MM.1S (cell line): ENCODE measurements at places on chromosomes 1 and 21.
A peak's percentile ranks its signal among the peaks of the same experiment; 100 is the strongest.

GRCh38 chr1:17190010-17190995, 14.6 kb upstream of the PADI1 start:
- no peak for DNase-seq

DNA sequence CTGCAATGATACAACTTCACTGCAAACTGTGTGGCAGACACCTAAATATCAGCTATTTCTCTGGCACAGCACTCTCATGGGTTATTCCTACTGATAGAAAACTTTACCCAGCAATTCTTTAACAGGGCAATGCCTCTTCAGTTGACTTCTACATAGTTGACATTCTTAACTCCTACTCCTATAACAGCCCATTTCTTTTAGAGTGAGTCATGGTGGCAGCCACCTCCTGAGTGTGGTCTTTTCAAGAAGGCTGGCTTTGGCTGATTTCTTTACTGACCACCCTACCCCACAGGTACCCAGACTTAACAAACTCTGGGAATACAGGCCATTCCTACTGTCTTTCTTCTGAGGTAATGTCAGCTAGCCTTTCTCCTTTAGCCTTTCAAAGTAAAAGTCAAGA, 805.8 kb upstream of the ADGRL2 start:
- no peak for DNase-seq

GRCh38 chr1:102952400-102952799, 155.9 kb downstream of the COL11A1 start:
- no peak for DNase-seq

GRCh38 chr1:3822421-3822820, 26.1 kb upstream of the LRRC47 start:
- no peak for DNase-seq

- no peak for DNase-seq
Measured at GRCh38 chr1:248627971-248628844, 6.7 kb downstream of the OR2T11 start.

DNA sequence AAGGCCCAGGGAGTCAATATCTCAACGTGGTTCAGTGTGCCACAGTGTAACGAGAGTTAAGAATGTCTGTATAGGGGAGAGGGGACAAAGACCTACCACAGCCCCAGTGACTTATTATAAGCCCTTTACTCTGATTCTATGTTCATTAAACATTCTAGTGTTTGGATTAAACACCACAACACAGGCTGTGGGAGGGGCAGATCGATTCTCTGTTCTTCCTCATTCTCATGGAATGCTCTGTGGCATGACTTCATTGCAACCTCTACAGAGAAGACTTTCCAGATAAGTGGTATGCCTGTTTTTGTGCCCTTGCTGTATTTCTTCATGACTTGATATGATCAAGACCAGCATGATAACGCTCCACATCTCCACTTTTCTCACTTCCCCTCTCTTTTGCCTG, 39.0 kb upstream of the CD5L start:
- DNase-seq, result no peak

DNA sequence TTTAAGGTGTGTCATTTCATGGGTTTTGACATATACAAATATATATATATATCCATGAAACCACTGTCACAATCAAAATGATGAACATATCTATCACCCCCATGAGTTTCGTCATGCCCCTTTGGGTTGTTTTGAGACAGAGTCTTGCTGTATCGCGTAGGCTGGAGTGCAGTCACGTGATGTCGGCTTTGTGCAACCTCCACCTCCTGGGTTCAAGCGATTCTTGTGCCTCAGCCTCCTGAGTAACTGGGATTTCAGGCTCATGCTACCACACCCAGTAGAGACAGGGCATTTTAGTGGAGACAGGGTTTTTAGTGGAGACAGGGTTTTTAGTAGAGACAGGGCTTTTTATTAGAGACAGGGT, 8.0 kb downstream of the HJV start:
- no peak for DNase-seq

DNA sequence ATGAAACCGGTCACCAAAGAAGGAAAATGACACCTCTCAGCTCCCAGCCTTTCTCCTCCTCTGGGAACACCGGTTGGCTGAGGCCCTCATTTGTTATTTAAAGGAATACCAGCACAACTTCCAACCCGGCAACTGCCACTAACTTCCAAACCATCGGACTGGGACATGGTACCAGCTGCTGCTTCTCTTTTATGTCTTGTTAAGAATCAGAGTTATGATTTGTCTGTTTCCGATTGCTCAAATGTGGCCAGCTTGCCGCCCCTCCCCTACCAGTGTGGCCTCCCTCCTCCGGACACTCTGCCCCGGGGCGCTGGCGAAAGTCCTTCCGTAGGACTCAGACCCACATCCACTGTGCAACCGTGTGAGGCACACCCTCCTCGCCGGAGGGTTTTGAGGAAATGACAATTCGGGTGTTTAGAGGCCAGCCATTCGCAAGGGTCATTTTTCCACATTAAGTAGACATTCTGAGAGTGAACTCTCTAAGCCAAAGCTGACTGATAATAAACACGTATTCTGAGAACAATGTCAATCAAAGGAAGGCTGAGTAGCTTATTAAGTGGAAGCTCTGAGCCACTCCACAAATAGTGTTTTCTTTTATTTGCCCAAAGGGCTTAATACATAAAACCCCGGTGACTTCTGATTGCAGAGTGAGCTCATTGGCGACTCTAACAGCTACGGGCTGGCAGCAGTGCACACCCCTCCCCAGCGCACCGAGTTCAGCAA, 5.5 kb downstream of the RIPK4 start:
- DNase-seq, result no peak

- no peak for DNase-seq
Measured at GRCh38 chr1:36625253-36625934, 142.7 kb upstream of the CSF3R start.

DNA sequence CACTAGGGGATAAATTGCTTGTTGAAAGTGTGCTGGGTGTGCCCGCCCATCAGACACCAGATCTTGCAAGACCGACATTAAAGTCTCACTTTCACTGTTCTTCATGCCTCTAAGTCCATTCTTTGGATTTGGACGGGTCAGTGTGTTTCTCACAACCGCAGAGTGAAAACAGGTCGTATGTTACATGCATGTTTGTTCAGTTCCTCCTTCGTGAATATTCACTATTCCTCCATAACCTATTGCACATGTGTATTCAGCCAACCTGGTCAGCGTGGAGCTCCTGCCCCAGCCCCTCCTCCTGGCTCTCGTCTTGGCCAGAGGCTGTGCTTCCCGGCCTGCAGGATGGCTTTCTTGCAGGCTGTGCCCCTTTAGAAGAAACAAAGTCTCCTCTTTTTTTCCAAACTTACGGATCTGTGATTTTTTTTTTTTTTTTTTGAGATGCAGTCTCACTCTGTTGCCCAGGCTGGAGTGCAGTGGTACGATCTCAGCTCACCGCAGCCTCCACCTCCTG, 2.2 kb upstream of the KRTAP10-6 start:
- no peak for DNase-seq

DNA sequence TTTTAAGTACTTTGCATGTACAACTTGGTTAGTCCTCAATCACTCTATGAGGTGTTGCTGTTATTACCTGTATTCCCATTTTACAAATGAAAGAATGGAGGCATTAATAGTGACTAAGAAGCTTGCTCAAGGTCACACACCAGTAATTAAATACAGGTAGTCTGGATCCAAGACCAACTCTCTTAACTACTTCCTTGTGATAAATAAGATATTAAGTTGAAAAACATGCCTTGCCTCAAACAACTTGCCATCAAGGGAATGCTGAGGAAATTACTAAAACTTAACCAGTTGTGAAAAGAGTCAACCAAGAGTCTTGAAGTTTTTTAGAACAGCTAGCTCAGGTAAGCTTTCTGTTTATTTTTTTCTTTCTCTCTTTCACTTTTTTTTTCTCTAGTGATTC, 21.0 kb upstream of the LAMC1 start:
- no peak for DNase-seq

DNA sequence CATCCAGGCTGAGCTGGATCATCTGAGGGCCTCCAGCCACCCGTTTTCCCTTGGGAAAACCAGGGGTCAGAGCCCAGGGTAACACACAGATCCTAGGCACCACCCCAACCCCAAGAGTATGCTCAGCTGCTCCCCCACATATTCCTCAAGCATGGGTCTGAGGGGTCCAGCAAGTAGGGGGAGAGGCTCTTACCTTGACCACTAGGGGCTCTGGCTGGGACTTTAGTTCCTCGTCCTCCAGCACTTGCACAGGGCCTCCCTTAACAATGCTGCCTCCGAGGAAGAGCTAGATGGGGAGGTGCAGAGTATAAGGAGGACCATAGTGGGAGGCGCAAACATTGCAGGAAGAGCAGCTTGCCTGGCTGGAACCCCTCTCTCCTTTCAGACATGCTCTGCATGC, 7.5 kb downstream of the SELENBP1 start:
- no peak for DNase-seq

DNA sequence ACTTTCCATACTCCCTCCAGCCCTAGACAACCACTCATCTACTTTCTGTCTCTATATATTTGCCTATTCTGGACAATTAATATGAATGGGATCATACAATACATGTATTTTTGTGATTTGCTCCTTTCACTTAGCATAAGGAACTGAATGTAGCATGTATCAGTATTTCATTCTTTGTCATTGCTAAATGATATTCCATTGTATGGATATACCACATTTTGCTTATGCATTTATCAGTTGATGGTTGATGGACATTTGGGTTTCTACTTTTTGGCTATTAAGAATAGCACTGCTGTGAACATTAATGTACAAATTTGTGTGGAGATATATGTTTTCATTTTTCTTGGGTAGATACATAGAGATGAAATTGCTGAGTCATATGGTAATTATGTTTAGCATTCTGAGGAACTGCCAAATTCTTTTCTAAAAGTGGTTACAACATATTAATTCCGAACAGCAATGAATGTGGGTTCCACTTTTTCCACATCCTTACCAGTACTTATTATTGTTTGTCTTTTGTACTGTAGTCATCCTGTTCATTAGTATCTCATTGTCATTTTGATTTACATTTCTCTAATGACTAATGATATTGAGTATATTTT, 121.0 kb downstream of the LRRC40 start:
- no peak for DNase-seq

GRCh38 chr1:2547210-2548067, 8.7 kb upstream of the TNFRSF14 start:
- peak; percentile 15 for DNase-seq

GRCh38 chr1:225388372-225388771, 39.5 kb downstream of the LBR start:
- DNase-seq, result no peak

GRCh38 chr21:36545776-36546511, 66.0 kb upstream of the CLDN14 start:
- no peak for DNase-seq

- DNase-seq, result peak; percentile 89
Measured at GRCh38 chr21:14762734-14763694, 216.9 kb upstream of the SAMSN1 start.

DNA sequence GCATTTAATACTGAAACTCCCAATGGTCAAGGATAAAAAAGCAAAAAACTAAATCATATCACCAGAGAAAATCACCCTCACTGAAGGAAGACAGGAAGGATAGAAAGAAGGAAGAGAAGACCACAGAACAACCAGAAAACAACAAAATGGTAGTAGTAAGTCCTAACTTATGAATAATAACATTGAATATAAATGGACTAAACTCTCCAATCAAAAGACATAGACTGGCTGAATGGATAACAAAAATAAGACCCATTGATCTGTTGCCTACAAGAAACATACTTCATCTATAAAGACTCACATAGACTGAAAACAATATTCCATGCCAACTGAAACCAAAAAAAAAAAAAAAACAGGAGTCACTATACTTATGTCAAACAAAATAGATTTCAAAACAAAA, 347.7 kb downstream of the NCAM2 start:
- DNase-seq, result no peak

- no peak for DNase-seq
Measured at GRCh38 chr1:218553197-218553596, 208.1 kb downstream of the TGFB2 start.

DNA sequence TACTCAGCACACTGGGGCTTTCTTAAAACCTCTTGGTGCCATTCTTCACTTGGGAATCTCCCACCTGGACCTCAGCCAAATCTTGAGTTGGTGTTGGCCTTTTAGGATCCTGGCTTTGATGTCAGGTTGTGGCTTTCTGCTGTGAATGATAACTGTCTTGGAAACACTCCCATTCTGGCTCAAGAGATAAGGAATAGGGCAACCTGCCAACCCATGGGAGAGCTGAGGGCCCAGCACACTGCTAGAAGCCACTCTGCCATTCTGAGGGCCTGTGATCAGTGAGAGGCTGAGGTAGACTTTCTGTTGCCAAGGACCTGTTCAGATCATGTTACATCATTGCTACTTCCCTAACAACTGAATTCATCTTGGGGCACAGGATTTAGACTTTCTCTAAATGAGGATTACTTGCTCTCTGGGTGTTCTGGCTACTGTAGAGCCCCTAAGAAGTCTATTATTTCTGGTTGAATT, 45.8 kb downstream of the TTC39A start:
- DNase-seq, result no peak

GRCh38 chr1:221743416-221744208, 1.7 kb upstream of the DUSP10 start:
- DNase-seq, result no peak

GRCh38 chr1:9588551-9589143, at the start of gene TMEM201:
Gene TMEM201, plus strand, starts transcription at chr1:9588911. Its CDS starts 20 bp downstream, at chr1:9588931.
- DNase-seq, result peak; percentile 94

DNA sequence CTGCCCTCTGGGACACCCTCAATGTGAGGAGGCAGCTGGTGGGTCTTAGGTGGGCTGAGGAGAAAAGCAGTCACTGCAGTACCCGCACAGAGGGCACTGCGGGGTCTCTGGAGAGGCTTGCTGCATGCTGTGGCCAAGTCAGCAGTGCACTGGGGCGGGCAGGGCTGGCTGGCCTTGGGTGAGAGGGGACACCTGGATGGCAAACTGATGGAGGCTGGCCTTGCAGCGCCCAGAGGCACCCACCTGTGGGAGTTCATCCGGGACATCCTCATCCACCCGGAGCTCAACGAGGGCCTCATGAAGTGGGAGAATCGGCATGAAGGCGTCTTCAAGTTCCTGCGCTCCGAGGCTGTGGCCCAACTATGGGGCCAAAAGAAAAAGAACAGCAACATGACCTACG, 3.2 kb downstream of the ELF3 start:
- DNase-seq, result no peak

GRCh38 chr1:89243046-89243445, 29.6 kb downstream of the GBP5 start:
- no peak for DNase-seq
